ENCODE measurements at places on chromosomes 11 and 22.

DNA sequence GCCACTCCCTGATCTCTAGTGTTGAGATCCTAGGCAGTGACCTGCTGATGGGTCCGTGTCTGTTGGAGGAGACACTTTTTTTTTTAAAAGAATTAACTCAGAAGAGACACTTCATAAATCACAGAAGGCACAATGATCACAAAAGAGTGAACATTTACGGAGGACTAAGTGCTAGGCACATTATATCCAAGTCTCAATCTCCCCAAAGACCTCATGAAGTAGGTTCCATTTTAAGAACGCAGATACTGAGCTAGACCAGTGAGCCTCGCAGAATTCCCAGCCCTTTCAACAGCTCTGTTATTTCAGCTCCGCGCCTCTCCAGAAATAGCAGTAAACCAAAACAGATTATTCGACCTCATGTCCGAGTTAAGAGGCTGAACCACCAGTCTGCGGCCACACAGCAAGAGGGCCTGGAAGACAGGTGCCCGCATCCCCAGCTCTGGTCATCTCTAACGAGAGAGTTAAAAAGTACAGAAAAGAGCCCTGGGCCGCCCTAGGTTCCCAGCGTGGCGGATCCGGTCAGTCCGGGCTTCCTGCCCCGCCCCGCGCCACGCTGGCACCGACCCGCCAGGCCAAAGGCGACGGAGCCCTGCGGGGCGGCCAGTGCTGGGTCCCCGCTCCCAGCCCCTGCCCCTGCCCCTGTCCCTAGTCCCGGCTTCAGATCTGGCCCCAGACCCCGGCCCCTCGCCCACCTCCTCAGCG is 612 bp downstream of the XBP1 start:
- peak; percentile 6 for DNase-seq

DNA sequence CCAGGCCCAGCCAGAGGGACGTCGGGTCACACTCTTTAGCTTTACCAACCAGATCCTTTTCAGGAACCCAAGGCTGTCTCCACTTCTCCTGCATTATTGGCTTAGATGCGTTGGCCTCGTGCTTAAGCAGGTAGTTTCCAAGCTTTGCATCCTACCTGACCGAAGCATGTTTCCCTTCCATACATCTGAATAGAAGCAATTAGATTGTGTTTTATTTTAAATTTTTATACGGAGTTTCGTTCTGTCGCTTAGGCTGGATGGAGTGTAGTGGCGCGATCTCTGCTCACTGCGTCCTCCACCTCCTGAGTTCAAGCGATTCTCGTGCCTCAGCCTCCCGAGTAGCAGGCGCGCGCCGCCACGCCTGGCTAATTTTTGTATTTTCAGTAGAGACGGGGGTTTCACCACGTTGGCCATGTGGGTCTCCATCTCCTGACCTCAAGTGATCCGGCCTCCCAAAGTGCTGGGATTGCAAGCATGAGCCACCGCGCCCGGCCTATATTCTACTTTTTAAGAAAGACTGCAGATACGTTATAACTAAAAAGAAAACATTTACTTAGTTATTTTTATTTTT is 677 bp downstream of the DYNC2H1 start:
- no peak for DNase-seq

DNA sequence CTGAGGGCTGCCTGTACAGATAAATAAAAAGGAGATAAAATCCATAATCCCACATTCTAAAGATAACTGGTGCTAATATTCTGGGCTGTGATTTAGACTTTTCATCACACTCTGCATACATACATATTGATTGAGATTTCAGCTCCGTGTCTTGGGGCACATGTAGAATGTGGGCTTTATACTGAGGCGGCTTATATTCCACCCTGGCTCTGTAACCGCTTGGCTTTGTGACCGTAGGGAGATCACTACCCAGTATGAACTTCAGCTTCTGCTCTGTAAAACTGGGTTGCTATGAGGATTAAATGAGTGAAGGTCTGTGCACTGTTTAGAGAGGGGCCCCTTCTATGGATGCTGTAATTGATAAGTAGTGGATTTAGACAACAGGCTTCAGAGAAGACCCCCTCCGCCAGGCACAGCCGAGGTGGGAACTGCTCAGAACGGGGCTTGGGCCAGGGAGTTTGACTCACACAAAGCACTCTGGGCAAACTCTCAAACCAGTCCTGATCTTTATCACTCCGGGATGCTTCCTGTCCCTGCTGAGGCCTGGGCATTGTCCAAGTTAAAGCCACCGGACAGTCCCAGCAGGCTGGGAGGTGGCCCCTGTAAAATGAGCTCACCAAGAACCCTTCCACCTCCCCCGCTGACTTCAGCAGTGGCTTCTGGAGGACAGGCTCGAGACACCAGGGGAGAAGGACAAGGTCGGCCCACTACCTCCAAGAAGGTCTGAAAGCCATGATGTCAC is 17.2 kb downstream of the KIAA1671 start:
- DNase-seq, result no peak

DNA sequence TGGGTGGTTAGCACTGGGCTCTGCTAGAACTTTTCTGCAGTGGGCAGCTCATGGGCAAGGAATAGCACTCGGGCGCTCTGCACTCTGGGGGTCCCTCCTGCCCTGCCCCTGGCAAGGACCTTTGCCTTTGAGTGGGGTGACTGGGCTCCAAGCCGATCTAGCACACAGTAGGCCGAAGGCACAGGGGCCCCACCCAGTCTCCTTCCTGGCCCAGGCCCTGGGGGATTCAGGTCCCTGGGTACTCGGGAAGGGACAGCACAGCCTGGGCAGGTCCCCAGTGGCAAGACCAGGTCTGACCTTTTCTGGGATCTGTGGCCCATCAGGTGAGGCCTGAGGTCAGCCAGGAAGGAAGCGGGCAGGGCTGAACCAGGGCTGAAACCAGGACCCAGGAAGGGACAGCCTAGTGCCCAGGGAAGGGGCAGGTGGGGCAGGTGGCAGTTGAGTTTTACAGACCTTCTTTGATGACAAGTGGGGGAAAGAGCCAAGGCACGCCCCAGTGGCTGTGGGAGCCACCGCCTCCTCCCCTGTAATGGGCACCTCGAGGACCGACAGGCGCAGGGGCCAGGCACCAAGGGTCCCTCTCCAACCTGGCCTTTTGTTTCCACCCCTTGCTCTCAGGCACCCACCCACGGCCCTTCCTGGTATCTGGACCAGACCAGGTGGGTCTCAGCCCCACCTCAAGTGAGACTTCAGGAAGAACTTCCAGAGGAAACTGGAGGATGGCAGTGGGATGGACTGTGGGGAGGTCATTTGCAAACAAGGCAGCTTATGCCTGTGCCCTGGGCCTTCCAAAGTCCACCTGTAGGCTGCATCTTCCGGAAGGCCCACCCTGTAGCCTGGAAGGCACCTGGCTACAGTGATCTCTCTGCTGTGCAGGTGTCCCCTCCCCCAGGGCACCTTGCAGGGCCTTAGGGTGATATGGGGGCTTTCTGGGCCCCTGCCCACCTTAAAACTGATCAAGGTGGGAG is 883 bp upstream of the AIFM3 start:
- DNase-seq, result no peak

DNA sequence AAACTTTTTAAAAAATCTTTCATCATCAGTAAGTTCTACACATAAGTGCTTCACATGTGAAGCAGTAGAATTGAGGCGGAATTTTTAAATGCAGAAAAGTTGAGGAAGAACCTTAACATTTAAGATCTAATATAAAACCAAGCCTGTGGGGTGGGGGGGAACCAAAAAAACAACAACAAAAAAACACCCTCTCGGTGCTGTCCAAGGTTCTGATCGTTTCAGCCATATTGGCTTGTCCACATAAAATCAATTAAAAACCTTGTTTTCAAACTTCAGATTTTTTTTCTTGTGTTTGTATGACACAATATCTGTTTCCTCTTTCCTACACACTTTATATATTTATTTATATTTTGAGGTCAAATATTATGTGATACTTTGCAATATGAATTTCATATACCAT is 130.0 kb downstream of the WNT7B start:
- DNase-seq, result no peak

DNA sequence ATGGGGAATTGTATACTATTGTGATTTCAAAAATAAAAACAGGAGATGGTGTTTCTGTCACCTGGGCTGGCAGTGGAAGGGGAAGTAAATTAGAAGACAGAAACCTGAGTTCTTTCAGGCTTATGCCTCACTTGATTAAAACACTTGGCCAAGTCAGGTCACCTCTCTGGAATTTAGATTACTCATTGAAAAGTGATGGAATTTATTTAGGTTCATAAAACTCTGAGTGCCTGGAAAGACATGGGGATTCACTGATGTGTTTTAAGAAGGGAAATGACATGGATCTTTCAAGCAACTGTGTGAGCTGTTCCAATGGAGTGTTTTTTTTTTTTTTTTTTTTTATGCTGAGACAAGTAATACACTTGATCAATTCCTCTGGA is 400.1 kb downstream of the TMEM135 start:
- DNase-seq, result peak; percentile 66

DNA sequence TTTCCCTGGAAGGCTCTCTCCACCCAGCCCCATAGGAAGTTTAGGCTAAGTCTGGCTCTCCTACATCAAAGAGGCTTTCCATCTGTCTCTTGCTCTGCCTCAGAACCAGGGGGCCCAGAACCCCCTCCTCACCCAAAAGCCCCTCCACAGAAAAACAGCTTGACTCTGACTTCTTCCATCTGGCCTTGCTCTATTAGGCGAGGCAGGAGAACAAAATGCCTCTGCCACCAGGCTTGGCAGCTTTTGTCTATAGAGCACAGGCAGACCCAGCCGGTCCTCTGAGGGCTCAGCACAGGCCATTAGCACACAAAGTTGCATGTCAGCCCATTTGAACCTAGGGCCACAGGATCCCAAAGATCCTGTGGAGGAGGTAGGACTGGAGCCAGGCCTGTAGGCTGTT is 75.7 kb upstream of the SUSD2 start:
- no peak for DNase-seq

- no peak for DNase-seq
Measured at GRCh38 chr22:19873960-19874306, 19.3 kb upstream of the GNB1L start.

- DNase-seq, result no peak
Measured at GRCh38 chr11:76085270-76085669, 121.0 kb downstream of the WNT11 start.

DNA sequence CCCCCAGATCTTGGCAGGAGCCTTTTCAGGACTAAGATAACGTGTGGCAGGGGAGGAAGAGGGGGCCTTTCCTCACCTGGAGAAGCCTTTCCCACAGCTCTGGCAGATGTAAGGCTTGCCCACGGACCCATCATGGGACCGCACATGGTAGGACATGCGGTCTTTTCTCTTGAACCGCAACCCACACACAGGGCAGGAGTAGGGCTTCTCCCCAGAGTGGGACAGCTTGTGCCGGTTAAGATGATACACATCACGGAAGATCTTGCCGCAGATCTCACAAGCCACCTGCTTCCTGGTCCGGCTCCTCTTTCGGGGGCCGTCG is 1.9 kb downstream of the PATZ1 start:
- DNase-seq, result no peak

DNA sequence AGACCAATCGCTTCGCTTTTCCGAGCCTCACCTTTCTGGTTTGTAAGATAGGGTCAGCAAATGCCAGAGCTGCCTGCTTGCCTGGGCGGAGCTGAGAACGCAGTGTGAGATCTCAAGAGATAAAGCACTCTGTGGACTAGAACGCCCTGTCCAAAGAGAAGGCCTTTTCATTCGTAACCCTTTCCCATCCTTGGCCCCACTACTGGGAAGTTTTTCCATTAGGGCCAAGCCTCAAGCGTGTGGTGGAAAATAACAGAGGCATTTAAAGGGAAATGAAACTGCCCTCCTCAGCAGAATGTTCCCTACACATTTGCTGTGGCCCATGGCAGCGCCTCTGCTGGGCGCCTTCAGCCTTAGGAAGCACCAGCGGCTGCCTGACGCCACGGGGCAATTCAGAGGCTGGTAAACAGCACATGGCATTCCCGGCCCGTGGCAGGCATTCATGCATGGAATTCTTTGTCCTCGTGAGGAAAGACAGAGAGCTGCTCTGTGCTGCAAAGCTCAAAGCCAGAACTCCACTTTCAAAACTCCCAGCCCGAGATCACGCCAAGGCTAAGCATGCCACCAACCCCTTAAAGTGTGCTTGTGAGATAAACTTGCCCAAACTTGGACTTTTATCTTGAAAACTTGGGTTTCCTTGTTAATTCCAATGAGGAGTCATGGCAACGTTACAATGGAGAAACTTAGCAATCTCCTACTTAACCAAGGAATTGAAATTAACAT is 38.1 kb downstream of the AHNAK start:
- no peak for DNase-seq

- no peak for DNase-seq
Measured at GRCh38 chr22:48900626-48901025, 927.0 kb downstream of the BRD1 start.

- DNase-seq, result no peak
Measured at GRCh38 chr11:34439610-34440198, 970 bp downstream of the CAT start.

GRCh38 chr11:131614631-131615030 is 244.2 kb downstream of the NTM start:
- DNase-seq, result no peak

- no peak for DNase-seq
Measured at GRCh38 chr11:78216021-78216420, 27.3 kb downstream of the USP35 start.

- DNase-seq, result no peak
Measured at GRCh38 chr22:19815093-19815822, 39.4 kb downstream of the GNB1L start.

DNA sequence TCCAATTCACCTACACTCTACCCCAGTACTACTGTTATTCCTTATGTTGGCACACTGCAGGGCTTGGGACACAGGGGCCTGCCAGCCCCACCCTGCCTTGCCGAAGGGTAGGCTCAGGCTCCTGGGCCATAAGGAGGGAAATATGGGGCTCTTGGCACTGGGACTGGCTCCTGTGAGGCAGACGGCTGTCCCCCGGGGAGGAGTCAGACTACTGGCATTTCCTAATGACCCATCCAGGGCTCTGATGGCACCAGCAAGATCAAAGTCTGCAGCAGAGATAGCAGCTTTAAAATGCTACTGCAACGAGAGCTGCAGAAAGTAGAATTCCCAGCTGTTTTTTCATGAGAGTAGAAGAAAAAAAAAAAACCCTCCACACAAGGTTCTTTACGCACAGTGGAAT is 42.2 kb upstream of the CYP2D6 start:
- DNase-seq, result no peak

DNA sequence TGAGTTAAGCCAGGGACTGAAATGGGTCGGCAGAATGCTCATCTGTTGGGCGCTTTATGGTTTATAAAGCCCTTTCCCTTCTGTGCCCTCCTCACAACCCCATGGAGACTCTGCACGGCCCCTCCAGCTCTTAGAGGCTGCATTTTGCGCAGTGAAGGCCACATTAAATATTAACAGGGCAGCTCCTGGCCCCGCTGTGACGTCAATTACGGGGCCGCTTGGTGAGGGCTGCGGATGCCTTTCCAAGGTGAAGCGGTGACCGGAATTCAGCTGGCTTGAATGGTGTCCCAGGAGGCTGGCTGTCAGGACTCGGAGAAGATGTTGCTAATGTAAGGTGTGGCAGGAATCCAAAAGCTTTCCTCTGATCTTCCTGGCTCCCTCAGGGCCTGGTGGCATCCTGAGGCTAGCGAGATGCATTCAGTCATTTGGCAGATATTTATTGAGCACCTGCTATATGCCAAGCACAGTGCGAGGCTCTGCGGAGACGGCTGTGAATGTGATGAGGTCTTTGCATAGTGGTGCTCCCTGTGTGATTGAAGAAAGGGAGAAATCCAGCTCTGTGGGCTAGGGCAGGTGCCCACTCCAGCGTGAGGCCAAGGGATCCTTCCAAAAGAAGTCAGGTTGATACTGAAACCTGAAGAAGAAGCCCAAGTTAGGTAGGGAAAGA is 10.4 kb upstream of the YWHAH start:
- DNase-seq, result no peak

GRCh38 chr11:21411104-21411503 is 741.7 kb downstream of the NELL1 start:
- no peak for DNase-seq

All from fibroblast of skin of left biceps (primary cell).